ENCODE measurements at places on chromosomes 12 and 14.

GRCh38 chr12:57109207-57110103 lies 1.7 kb downstream of the STAT6 start:
- DNase-seq, result no peak

- no peak for DNase-seq
Measured at GRCh38 chr14:74611650-74612349, at the start of gene LTBP2. LTBP2 (minus strand) TSS chr14:74612237; CDS start chr14:74611944, 293 bp downstream.

- DNase-seq, result no peak
Measured at GRCh38 chr14:69345402-69345801, 52.7 kb downstream of the ERH start.

DNA sequence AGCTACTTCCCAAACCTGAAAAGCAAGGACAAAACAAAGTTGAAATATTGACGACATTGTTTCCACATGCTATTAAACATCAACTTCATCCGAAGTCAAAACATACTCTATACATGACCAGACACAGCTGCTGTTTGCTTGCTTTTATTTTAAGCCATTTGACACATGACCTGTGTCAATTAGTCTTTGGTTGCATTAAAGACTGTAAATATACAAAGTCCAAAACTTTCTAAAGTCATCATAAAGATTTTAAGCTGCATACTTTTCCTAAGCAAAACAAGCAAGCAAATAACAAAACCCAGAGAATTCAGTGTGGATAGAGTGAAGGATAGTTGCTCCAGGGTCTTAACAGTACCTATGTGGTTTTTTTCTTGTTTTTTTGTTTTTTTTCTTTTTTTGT lies 21.8 kb downstream of the HAL start:
- DNase-seq, result no peak

DNA sequence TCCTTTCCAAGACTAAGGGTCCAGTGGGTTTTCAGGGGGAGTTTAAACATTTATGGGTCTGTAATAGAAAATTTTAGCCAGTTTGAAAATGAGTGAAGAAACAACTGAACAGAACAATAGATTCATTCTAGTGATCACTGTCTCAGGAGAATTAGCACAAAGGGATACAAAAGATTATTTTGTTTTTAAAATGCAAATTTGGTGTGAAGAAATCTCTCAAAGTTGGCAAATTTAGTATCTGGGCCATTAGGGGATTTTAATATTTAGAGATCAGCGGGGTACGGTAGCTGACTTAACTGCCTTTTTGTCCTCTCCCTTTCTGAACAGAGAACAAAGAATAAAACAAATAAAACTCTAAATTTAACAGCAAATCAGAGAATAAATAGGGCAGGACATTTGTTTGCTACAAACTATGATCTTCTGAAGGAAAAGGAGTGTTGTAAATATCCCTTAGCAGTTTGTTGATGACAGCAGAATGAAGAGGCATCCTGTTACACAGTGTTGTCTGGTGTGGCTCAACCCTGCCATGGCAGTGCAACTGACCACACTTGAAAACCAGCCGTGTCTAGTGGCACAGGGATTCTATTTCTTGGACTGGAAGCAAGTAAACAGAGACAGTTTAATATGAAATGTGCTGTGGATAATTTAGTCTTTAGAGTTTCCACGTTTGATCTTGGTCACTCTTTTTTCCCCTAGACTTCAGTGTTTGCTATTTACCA lies 46.3 kb upstream of the LRTM2 start:
- DNase-seq, result no peak

- no peak for DNase-seq
Measured at GRCh38 chr12:49649892-49650291, 26.5 kb downstream of the PRPF40B start.

- peak; percentile 9 for DNase-seq
Measured at GRCh38 chr12:8890313-8891085, 23.8 kb upstream of the PHC1 start.

DNA sequence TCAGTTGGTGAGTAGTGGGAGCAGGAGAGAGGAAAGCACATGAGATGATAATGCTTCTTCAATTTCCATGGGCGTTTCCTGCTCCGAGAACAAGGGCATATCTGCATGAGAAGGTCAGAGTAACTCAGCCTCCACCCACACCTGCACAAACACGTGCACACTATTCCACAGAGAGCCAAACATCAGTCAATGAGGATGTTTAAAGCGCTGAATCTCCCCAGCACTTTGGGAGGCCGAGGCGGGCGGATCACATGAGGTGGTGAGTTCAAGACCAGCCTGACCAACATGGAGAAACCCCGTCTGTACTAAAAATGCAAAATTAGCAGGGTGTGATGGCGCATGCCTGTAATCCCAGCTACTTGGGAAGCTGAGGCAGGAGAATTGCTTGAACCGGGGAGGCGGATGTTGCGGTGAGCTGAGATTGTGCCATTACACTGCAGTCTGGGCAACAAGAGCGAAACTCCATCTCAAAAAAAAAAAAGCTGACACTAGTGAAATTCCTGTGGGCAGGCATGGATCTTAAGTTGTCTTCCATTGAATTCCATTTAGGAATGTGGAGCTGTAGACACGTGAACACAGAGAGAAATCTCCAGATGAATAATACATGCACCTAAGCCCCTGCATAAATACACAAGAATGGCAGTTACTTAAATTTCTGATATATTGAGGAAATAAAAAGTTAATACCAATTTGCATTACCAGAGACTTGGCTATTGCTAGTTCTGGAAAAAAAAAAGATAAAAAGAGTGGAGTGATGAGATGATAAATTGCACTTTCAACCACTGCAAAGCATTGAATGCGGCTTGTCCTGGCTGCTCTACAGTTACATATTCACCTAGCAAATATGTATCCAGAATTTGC lies 1097.4 kb upstream of the TMEM132C start:
- DNase-seq, result no peak

- no peak for DNase-seq
Measured at GRCh38 chr12:75438059-75438754, 42.3 kb upstream of the GLIPR1 start.
